ENCODE measurements at places on chromosomes 5 and 9.

GRCh38 chr5:68531970-68532369 lies 316.4 kb downstream of the PIK3R1 start:
- no peak for DNase-seq

GRCh38 chr5:170986598-170986997 lies 124.8 kb downstream of the RANBP17 start:
- DNase-seq = no peak

DNA sequence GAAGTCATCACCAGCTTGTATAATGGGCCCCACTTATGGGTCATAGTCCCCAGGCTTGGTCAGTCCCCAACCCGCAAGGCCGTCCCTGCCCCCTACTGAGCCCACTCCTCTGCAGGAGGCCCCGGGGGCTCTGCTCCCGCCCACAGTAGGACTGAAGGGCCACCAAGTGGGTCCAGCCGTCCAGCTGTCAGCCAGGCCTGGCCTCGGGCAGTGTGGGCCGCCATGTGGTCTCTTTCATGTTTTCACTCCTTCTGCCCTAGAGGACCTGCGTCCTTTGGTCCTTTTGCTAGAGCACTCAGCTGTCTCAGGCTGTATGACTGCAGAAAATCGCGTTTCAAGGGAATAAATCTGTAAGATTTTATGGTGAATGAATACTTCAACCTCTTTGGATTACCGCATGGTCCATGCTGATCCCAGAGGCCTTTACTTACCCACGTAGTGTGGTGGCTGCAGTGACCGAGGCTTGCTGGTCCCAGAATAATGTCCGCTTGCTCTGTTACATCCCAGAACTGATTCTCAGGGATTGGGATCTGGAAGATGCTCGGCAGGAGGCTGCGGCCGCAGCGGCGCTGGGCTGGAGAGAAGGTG lies 105.7 kb upstream of the FAM120A start:
- DNase-seq = no peak

DNA sequence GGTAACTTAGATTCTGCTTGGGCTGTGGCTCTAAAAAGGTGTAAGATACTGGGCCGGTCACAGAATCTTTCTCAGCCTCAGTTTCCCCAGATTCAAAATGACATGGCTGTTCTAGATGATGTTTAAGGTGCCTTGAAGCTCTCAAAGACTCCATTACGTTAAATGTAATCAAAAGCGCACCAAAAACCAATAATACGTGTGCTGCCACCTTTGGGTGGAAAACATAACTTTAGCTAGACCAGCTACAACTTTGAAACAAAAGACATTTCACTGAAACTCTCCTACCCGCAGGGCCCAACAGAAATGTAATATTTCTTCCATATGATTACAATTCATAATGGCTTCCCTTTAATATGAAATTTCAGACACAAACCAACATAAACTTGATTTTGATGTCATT lies 35.0 kb upstream of the PCSK5 start:
- no peak for DNase-seq
